Keratinocyte (primary cell): ENCODE measurements at places on chromosomes 4 and X.

GRCh38 chrX:25507801-25508200 lies 492.0 kb upstream of the ARX start:
- DNase-seq: no peak

GRCh38 chrX:150730719-150731118 lies 37.5 kb downstream of the MTMR1 start:
- DNase-seq: no peak

GRCh38 chr4:51907006-51907669 lies 64.2 kb downstream of the DCUN1D4 start:
- DNase-seq: no peak

- DNase-seq: no peak
Measured at GRCh38 chr4:89245459-89245858, 62.1 kb downstream of the GPRIN3 start.

DNA sequence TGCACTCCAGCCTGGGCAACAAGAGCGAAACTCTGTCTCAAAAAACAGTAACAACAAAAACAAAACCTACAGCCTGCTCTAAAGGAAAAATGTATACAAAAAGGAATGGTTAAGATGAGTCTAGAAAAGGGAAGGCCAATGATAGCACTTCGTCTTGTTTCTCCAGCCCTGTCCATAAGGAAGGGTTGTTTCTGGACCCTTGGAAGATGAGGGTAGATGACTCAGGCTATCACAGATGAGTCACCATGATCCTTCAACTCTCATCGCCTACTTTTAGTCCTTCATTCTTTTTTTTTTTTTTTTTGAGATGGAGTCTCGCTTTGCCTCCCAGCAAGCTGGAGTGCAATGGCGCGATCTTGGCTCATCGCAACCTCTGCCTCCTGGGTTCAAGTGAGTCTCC lies 8.8 kb downstream of the PLA2G12A start:
- no peak for DNase-seq
